ENCODE measurements at places on chromosomes 7 and 10. TPM values are rescaled to one million over a fixed set of nuclear protein-coding genes. Genes with fewer than 3 reads are reported as not detected.

DNA sequence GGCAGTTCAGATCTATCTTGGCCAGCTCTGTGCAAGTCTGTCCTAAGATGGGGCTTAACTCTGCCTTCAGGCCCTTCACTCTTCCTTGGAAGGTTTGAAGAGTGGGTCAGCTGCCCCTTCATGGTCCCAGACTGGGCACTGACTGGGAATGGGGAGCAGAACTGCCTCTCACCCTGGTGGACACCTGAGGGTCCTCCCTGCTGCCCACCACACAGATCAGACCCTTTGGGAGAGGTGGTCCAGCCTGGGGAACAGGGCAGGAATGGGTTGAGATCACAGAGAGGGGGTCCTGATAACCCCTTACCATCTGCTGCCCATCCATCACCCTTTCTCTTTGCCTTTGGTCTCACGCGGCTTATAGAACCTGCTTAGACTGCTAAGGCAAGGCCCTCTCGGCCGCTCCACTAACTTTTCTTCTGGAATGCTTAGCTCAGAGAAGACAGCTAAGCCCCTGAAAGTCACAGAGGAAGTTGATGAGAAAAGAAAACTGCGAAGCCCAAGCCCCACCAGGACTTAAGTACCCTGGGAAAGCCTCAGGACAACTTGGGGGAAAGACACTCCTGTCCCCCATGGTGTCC is 402 bp upstream of the CDHR1 start:
- no peak for ATAC-seq

DNA sequence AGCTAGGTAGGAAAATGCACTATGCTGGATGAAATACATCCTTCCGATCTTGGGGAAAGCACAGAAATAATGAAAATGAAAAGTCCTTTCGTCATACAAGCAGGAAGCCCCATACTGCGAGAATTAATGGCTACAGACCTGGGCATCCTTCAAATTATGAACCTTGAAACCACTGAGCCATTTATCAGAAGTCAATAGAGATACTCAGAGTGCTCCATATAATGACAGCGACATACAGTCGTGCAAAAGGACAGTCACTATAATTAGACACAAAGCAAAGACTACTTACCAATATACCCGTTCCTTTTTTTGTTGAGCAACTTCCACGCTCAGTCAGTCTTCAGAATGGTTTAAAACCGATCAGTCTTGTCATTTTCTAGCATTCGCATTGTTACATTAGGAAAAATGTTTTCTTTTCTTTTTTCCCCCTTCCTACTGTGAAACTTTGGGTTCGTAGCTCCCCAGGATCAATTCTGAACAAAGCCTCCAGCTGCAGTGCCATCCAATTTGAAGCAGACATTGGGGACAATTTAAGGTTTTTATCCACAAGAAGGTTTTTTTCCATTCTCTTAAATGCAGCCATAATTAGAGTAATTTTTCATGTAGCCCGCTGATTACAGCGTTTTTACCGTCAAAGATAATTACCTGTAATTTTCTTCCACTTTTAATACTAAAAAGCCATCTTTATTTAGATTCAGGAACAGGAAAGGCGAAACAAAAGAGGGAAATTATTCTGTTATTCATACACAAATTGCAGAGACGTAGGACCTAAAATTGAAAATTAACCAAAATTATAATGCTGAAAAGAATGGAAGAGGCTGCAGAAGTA is 6.4 kb downstream of the DLX6 start:
- no peak for ATAC-seq

DNA sequence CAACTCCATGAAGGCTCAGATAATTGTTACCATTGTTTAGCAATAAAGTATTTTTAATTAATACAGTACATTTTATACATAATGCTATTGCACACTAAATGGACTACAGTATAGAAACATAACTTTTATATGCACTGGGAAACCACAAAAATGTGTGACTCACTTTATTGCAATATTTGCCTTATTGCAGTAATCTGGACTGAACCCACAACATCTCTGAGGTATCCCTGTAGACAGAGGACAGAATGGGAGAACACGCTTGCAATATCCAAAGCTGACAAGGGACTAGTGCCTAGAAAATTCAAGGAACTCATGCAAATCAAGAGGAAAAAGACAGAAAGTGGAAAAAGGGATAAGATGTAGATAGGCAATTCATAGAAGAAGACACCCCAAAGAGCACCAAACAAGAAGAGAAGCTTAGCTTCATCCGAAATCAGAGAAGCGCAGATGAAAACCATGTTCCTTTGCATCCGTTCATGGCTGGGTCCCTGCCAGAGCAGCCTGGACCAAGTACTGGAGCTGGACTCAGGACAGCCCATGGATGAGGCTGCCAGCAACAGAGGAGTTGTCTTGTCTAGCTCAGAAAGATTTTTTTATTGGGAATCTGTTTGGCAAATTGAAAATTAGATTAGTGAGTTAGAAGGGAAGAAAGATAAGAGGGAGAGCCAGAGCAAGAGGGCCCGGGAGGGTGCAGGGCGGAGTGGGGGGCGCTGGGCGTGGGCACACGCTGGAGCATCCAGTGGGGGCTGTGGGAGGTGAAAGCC is 16.0 kb upstream of the GALNTL5 start:
- ATAC-seq = no peak

GRCh38 chr7:151429560-151430331 is 10.2 kb downstream of the CRYGN start:
- no peak for ATAC-seq

DNA sequence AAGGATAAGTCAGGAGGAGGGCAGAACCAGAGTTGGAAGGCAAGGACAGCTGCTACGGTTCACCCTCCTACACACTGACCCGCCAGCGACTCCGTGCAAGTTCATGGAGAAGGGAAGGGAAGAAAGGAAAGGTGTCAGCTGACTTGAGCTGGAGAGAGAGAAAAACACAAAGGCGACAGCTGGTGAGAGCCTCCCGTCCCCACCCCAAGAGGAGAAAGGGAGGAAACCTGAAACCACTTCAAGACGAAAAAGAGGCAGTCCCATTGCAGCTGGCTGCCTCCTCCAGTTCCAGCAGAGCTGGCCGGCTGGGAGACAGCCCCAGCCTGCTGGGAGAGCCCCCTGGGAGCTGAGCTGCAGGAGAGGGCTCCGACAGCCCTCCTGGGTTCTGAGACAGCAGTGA is 75.2 kb downstream of the PARD3 start:
- ATAC-seq = peak; percentile 77

- no peak for ATAC-seq
These were observed 930 bp downstream of the KNDC1 start for GRCh38 chr10:133160826-133161471.

GRCh38 chr10:60606343-60607080 is 171.8 kb upstream of the CDK1 start:
- no peak for ATAC-seq

DNA sequence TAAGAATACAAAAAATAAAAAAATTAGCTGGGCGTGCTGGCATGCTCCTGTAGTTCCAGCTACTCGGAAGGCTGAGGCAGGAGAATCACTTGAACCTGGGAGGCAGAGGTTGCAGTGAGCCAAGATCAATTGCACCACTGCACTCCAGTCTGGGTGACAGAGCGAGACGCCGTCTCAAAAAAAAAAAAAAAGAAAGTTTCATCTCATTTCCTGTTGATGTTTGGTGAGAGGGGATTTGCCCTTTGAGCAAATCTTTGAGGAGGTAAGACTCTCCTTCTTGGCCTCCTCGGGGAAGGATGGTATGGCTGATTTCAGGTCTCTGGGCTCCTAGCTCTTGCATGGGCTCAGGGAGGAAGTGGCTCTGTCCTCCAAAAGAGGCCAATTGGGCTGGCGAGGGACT is 3.6 kb upstream of the GRID2IP start:
- no peak for ATAC-seq

DNA sequence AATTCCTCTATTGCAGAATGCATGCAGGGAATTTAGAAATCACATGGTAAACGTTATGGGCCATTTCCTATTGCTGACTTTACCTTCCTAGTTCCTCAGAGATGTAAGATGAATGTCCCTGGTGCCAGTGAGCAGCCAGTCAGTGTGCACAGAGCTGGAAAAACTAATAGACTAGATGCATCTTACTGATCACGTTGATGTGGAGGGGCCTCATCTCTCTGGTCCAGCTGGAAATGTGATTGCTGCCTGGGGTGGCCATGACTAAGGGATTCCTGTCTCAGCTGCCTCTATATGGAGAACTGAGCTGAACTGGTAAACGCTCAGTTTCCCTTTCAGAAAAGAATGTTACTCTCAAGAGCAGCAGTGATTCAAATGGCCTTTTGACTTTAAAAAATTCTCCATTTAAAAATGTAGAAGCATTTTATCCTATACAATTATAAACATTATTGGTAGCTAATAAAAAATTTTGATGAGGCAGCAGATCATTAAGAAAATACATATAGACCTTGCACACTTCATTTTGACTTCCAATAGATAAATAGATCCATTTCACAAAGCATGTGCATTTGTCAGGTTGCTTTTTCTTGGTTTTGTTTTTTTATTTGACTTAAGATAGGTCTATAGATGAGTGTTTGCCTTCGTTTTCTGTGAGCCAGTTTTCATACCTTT is 80.5 kb upstream of the INSYN2A start:
- ATAC-seq = no peak

DNA sequence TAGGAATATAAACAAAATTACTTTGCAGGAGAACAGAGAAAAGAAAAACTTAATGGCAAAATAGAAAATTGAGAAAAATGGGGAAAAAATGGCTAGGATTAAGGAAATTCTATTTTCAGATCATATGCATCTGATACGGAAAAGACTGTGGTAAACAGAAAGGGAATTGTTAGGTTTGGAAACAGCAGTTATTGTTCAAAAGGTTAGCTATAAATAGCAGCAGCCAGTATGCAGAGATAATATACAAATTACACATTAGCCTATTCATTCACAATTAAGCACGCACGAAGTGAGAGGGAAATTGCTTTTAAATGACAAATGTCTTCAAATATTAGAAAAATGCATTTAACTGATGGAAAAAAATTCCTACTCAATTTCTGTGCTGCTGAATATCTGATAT is 224.1 kb upstream of the FAM3C start:
- ATAC-seq = no peak

GRCh38 chr7:125253452-125254190 is 324.0 kb upstream of the POT1 start:
- no peak for ATAC-seq

PCDH15 gene
- 0.27 TPM for total RNA-seq

GNGT1 gene
- not detected for total RNA-seq

CHST12 gene
- 11.4 TPM for total RNA-seq

GIMAP6 gene
- total RNA-seq = 37.7 TPM

MKRN1 gene
- 94.2 TPM for total RNA-seq

SYT15B gene
- 4.0 TPM for total RNA-seq

SP8 gene
- not detected for total RNA-seq

HTRA1 gene
- total RNA-seq = 137 TPM

CDK1 gene
- 1.9 TPM for total RNA-seq

CPA5 gene
- not detected for total RNA-seq
